ENCODE measurements at places on chromosomes 2 and 18.

DNA sequence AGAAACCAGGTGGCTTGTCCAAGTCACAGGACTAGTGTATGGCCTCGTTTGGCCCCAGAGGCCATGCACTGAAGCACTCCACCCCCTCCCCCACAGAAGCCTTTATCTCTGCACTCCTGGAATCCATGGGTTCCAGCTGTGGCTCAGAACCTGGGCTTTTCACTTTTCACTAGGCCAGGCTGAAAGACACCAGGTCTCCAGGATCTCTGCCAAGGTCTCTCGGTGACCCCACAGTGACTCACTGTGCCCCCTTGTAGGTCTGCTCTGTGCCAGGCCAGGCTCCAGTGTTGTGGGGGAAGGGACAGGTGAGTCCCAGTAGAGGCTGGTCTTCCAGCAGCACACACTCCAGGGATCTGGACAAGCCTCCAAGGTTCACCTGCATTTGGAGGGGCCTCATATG is 31.0 kb upstream of the GLI2 start:
- DNase-seq: no peak

- DNase-seq: no peak
These were observed 36.3 kb downstream of the TGOLN2 start for GRCh38 chr2:85291425-85292023.

DNA sequence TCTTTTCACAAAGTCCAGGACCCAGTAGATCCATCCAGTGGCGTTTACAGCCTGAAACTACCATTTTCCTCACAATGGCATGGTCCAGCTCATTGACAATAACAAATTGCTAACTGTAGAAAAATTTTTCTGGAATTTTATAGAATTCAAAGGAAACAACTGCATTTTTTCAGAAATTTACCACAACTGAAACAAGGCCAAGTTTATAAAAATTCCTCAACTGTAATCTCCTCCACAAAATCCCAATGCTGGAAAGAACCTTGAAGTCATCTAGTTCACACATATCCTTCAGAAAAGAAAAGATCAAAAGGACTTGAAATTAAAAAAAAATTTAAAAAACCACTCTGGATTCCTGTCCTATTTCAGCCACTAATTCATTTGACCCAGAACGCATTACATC is 226.0 kb upstream of the CTAGE1 start:
- DNase-seq: no peak

DNA sequence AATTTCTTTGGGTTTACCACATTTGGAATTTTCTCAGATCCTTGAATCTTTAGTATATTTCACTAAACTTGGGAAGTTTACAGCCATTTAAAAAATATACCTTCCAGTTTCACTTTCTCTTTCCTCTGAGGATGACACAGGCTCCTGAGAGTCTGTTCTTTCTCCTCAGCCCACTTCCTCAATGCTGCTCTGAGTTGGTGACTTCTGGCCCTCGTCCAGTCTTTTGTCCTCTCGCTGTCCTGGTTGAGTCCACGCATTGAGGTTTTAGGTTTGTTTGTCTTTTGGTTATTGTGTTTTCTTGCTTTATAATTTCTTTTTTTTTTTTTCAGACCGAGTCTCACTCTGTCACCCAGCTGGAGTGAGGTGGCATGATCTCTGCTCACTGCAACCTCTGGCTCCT is 40.7 kb upstream of the GALR1 start:
- DNase-seq: peak; percentile 41

- no peak for DNase-seq
These were observed 135.1 kb upstream of the TPO start for GRCh38 chr2:1278125-1278524.

GRCh38 chr2:137521653-137522619 is 442.3 kb upstream of the HNMT start:
- no peak for DNase-seq

GRCh38 chr2:209121691-209122090 is 302.2 kb upstream of the MAP2 start:
- no peak for DNase-seq

DNA sequence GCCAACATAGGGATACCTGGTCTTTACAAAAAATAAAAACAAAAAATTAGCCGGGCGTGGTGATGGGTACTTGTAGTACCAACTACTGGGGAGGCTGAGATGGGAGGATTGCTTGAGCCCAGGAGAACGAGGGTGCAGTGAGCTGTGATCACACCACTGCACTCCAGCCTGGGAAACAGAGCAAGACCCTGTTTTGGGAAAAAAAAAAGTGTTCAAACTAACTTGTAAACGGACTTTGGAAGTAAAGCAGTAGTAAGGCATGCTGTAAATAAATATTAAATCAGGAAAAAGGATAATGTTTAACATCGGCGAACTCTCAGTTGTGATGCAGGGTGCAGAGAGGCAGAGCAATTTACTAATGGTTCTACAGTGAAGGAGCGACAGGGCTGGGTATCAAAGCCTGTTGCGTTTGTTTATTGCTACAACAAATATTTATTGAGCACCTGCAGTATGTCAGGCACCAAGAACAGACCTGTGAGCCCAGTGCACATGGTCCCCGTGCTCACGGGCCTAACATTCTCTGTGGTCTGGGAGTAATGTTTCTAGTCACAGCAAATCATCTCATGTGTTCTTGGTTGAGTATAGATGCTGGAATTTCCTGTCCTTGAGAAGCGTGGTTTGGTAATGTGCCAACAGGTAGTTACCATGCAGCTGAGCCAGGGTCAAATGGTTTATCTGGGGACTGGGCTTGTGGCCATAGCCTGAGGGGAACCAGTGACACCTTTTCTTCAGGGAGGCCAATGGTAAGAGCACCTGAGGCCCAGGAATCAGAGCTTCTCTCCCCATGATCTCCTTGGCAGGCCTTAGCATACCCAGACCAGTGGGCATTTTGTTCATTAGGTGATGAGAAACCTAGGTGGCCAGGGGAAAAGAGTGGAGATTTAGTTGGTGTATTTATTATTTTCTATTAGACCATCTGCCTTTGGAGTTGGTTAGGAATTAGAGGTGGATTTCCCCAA is 27.9 kb upstream of the GREB1 start:
- DNase-seq: no peak

DNA sequence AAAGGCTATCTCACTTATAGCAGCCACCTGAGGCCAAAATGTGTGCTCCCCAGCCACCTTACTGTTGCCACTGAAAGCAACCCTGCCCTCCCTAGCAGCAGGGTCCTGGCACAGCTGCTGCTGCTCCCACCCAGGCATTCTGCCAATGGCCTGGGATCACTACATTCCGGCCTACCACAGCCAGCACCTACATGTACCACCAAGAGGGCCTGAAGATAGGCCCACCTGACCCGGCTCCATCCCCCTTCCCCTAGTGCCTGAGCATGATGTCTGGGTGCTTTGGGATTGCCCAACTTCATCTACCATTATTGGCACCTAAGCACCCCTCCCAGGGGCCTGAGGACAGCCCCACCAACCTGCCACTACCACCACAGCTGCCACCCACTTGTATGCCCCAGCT is 34.6 kb upstream of the PAX3 start:
- DNase-seq: no peak

- no peak for DNase-seq
These were observed 623.9 kb downstream of the NYAP2 start for GRCh38 chr2:226023383-226023782.

DNA sequence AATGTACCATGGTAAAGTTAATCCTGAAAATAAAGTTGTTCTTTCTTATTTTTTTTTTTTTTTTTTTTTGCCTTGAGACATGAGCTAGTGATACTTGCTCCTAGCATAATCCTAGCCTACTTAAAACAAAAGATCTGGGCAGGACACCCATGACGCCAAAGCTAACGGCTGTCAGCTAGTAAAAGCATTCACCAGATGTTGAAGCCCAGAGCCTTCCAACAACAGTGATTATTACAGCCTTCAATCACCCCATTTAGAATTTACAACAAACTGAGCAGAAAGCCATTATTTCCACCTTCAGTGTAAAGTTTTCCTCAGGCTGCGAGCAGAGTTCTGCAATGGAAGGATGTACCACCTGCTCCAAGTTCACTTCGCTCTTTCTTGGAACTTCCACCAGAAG is 259.5 kb downstream of the SP3 start:
- DNase-seq: no peak

DNA sequence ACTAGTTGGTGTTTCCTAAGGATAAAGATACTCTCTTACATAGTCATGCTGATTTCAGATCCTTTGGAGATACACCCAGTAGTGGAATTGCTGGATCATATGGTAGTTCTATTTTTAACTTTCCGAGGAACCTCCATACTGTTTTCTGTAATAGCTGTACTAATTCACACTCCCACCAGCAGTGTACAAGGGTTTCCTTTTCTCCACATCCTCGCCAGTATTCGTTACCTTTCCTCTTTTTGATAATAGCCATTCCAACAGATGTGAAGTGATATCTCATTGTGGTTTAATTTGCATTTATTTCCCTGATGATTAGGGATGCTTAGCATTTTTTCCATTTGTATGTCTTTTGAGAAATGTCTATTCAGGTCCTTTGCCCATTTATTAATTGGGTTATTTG is 34.0 kb downstream of the ACTR2 start:
- DNase-seq: no peak

DNA sequence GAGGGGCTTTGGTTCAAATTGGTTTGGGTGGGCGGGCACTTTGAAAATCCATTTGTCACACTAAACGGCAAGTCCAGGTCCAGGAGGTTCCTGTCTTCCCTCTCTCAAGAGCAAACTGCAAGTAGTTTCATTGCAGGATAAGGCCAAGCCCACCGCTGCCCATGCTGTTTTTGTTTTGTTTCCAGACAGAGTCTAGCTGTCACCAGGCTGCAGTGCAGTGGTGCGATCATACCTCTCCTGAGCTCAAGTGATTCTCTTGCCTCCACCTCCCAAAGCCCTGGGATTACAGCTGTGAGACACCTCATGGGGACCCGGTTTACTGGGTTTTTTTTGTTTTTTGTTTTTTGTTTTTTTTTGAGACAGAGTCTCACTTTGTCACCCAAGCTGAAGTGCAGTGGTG is 1.8 kb upstream of the CYBRD1 start:
- no peak for DNase-seq

DNA sequence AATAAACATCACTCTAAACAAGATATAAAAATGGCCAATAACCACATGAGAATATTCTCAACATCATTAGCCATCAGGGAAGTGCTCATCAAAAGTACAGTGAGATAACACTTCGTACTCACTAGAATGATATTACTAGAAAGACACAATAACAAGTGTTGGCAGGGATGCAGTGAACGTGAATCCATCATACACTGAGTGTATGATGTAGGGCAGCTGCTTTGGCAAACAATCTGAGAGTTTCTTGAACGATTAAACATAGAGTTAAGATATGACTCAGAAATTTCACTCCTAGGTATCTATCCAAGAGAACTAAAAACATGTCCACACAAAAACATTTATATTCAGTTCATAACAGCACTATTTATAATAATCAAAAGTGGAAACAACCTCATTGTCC is 368.9 kb downstream of the PID1 start:
- DNase-seq: no peak

DNA sequence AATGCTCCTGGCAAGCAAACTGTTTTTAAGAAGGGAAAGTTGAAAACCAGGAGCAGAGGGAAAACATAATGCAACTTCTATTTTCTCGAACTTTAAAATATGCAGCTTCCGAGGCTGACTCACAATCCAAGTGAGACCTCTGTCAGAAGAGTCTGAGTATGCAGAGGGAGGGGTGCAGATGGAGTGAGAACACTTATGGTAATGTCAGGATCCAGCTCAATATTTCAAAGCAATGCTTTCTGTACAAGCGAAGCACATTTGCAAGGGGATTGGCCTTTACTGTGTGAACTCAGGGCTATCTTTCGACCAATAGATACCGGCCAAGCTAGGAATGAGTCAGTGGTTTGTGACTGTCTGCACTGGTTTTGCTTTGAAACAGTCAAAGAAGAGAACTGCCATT is 242.7 kb downstream of the CNTNAP5 start:
- no peak for DNase-seq

DNA sequence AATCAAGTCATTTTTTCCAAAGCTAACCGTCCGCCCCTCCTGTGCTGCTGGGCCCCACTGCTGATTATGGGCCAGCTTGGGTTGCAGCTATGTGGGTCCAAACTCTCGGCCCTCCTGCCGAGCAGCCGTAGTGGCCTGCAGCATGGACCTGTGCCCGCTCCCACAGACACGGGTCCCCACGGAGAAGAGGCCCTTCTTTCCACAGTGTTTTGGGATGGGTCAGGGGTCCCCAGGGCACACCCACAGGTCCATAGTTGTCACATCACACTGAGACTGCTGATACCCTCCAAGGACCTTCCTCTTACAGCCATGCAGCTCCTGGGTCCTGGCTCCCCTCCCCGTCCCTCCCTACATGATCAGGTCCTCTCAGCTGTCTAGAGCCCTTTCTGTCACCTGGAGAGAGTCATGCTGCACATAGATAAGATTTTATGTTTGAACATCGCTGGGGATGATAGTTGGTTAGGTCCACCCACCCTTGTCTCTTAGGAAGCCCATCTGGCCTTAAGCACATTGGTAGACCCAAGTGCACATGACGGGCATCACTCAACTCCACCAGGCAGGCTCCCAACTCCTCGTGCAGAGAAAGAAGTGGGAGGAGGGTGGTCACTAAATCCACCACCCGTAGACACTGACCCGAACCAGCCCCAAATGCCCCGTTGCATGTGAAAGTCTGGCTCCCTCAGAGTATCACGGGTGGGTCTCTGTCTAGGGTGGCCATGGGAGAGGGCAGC is 17.5 kb downstream of the GPR55 start:
- DNase-seq: peak; percentile 23

GRCh38 chr2:206984206-206984605 is 44.9 kb downstream of the CPO start:
- no peak for DNase-seq

- DNase-seq: no peak
These were observed 339.8 kb downstream of the CYP26B1 start for GRCh38 chr2:71807581-71808451.

- no peak for DNase-seq
These were observed 30.7 kb upstream of the FRZB start for GRCh38 chr2:182897137-182897536.

GRCh38 chr18:5238371-5238976 is 41.4 kb upstream of the AKAIN1 start:
- DNase-seq: peak; percentile 59

DNA sequence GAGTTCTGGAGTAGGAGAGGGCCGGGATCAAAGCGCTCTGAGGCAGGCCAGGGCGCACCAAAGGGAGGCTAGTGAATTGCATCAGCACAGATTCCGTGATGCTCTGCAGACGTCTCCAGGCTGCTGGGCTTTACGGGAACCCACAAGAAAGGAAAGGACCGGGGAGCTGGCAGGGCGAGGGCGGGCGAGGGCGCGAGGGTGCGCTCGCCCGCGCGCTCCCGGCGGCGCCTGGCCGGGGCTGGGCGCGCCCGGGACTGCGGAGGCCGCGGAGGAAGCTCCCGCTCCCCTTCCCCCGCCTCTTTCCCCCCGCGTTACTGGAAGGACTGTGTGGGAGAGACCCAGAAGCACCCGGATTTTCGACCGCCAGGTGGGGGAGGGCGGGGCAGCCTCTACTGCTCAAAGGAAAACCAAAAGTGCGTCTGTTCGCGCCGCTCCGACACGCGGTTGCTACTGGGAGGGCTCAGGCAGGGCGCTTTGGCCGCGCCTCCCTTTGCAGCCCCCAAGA is 2.4 kb upstream of the FOSL2 start:
- peak; percentile 97 for DNase-seq

GRCh38 chr2:85564144-85564563 is 2.9 kb upstream of the GGCX start:
- DNase-seq: no peak

GRCh38 chr18:57220480-57220879 is 73.6 kb downstream of the BOD1L2 start:
- no peak for DNase-seq
